ENCODE measurements at places on chromosomes 1 and 21.

GRCh38 chr21:31329456-31330143, 14.5 kb downstream of the TIAM1 start:
- DNase-seq, result no peak

- no peak for DNase-seq
Observed at GRCh38 chr1:169325117-169325516, 42.5 kb downstream of the NME7 start.

DNA sequence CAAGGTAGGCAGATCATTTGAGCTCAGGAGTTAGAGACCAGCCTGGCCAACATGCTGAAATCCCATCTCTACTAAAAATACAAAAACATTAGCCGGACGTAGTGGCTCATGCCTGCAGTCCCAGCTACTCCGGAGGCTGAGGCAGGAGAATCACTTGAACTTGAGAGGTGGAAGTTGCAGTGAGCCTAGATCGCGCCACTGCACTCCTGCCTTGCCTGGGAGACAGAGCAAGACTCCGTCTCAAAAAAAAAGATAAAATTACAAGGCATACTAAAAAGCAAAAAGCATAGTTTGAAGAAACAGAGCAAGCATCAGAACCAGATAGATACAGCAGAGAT, 61.2 kb upstream of the CDC42BPA start:
- DNase-seq, result no peak

- no peak for DNase-seq
Observed at GRCh38 chr1:159940006-159940620, 5.3 kb downstream of the IGSF9 start.

Measured in activated CD4-positive, alpha-beta T cell treated with anti-CD3 and anti-CD28 coated beads, Interleukin-2, amount 50 U/mL, for 4 hours (primary cell).